Lower lobe of right lung (tissue), 2 donors: ENCODE measurements at places on chromosomes 13 and 19. TPM values are rescaled to one million over a fixed set of nuclear protein-coding genes. Genes with fewer than 3 reads are reported as not detected.

The VAV1 gene
- total RNA-seq: 36.2 TPM

The UPK1A gene
- total RNA-seq: not detected

The FFAR3 gene
- not detected for total RNA-seq

The KIR3DL3 gene
- not detected for total RNA-seq

DNA sequence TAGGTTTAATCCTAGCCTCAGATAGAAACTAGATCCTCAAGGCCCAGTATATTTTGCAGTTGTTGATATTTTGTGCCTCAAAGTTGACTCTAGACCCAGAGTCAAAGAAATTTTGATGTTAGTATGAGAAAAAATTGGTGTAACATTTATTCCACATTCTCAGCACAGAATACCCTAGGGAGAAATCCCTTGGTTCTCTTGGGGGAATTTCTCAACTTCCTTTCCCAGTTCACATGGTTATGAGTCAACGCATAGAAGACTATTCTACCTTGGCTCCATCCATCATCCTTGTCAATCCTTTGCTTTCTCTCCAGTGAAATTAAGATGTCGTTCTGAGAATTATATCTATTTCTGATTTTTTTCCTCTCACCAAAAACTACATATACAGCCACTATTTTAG, 145.3 kb downstream of the POSTN start:
- H3K36me3 ChIP-seq: no peaks in the 10 kb centered on the region
- H3K4me3 ChIP-seq: no peak overlapping the region
- DNase-seq: no peak
- H3K27ac ChIP-seq: no peak overlapping the region

DNA sequence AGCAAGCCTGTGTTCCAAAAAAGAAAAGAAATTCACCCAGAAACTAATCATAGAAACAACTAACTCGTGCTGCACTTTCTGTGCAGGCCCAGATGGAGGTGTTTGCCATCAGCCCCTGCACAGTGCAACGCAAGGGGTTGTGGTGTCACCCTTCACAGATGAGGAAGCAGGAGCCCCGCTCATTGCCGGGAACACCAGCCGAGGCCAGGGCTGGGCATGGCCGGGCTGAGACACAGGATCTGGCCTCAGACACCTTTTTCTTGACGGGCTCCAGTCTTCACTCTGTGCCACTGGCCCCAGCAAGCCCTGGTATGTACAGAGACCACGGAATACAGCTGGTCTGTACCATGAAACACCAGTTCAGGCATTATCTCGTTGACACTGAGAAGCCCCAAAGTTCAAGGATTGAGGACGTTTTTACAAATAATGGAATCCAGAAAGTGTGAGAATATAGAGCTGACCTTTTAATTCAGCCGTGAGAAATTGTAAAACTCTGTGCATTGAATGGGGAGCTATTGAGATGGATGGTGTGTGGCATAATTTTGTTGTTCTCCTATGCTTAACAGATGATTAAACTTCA, 43.2 kb downstream of the CUL4A start:
- no peaks in the 10 kb centered on the region for H3K27me3 ChIP-seq
- DNase-seq: no peak
- no peaks in the 10 kb centered on the region for H3K4me1 ChIP-seq
- peaks cover 100% of the 10 kb centered on the region for H3K36me3 ChIP-seq
- H3K4me3 ChIP-seq: no peak overlapping the region

DNA sequence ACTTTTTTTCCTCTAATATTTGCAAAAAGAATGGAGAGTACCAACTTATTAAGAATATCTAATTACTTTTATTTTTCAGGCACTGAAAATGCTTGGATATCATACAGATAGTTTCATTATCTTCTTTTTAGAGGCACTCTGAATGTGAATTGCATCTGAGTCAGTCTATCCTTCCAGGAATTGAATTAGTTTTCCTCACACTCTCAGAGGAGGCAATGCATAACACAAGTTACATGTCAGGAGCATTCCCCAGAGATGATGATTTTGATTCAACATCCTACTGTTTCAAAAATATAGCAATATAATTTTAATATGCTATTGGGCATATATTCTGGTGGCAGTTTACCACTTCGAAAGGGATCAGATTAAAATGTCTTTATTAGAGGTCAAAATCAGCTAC, 1315.4 kb downstream of the PCDH9 start:
- H3K4me1 ChIP-seq: no peaks in the 10 kb centered on the region
- H3K4me3 ChIP-seq: no peak overlapping the region
- H3K27ac ChIP-seq: no peak overlapping the region

DNA sequence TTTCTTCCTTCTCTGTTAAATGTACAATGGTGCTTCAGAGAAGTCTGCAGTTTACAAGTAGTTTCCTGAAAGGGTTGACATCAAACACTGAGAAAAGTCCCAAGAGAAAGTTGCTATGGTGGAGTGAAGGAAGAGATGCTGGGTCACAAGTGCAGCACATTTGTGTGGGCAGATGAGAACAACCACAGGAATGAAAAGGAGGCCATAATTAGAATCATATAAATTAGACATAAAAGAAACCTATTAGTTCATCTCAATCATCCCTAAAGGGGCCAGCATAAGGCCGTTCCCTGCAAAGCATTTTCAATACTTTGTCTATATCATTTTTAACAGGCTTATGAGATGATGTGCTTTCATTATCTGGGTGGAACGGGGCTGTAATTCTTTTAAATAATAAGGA, 359.2 kb downstream of the IRS2 start:
- H3K4me3 ChIP-seq: no peak overlapping the region
- H3K27ac ChIP-seq: no peak overlapping the region
- H3K36me3 ChIP-seq: no peaks in the 10 kb centered on the region
- no peak for DNase-seq
- no peaks in the 10 kb centered on the region for H3K4me1 ChIP-seq

DNA sequence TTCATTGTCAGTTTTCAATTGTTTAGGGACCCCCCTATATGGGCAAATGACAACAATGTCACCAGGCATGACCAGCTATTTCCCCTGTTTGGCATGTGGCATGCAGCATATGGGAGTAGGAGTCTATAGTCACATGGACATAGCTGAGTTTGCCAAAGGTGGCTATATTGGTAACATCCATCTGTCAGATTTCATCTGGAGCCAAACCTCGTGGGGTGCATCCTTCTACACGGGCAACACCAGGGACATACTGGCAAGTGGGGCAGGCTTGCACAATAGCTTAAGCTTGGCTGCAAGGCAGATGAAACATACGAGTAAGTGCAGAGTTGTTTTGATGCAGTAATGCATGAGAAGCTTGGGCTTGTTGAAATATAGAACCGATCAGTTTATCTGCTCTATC, 24.5 kb upstream of the ZNF816 start:
- H3K36me3 ChIP-seq: peaks cover 20% of the 10 kb centered on the region
- H3K27ac ChIP-seq: no peak overlapping the region
- no peak overlapping the region for H3K4me3 ChIP-seq
- DNase-seq: no peak
- peaks cover 9% of the 10 kb centered on the region for H3K4me1 ChIP-seq
- no peaks in the 10 kb centered on the region for H3K27me3 ChIP-seq

- H3K36me3 ChIP-seq: no peaks in the 10 kb centered on the region
- peaks cover 10% of the 10 kb centered on the region for H3K4me1 ChIP-seq
- no peak for DNase-seq
- peaks cover 24% of the 10 kb centered on the region for H3K27me3 ChIP-seq
- no peak overlapping the region for H3K4me3 ChIP-seq
- H3K27ac ChIP-seq: no peak overlapping the region
Observed at GRCh38 chr19:32040236-32040635, 305.2 kb upstream of the ZNF507 start.

- peaks cover 10% of the 10 kb centered on the region for H3K4me1 ChIP-seq
- peak overlapping the region; percentile 8 for H3K27ac ChIP-seq
- no peak for DNase-seq
- no peaks in the 10 kb centered on the region for H3K27me3 ChIP-seq
- no peaks in the 10 kb centered on the region for H3K36me3 ChIP-seq
Observed at GRCh38 chr13:22812793-22813192, 368.0 kb upstream of the SGCG start.

DNA sequence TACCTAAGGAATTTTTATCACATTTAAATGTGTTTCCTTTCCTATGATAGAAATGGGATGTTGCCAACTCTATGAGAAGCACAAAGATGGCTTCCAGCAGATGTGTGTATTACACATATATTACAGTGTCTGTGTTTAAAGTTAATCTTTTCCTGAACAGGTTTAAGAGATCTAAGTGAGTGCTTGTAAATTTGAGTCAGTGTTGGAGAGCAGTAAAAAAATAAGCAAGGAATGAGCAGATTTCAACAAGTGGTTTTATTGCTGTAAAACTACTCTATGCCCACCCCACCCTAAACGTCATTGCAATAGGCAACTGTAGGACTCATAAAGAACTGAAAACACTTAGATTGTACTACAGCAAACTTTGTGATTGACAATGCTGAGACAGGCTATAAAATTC, 248.7 kb downstream of the KLF5 start:
- H3K4me1 ChIP-seq: no peaks in the 10 kb centered on the region
- H3K4me3 ChIP-seq: no peak overlapping the region
- no peaks in the 10 kb centered on the region for H3K27me3 ChIP-seq
- DNase-seq: no peak

DNA sequence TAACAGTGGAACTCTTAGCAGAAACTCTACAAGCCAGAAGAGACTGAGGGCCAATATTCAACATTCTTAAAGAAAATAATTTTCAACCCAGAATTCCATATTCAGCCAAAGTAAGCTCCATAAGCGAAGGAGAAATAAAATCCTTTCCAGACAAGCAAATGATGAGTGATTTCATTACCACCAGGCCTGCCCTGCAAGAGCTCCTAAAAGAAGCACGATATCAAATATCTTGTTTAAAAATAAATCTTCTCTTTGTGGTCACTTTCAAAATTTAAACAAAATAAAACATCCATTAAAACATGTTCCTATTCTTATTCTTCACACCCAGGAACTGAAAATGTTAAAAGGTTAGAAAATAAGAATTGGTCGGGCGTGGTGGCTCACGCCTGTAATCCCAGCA, 13.7 kb downstream of the MICU2 start:
- H3K4me1 ChIP-seq: no peaks in the 10 kb centered on the region
- H3K4me3 ChIP-seq: no peak overlapping the region
- H3K27me3 ChIP-seq: no peaks in the 10 kb centered on the region
- DNase-seq: no peak

DNA sequence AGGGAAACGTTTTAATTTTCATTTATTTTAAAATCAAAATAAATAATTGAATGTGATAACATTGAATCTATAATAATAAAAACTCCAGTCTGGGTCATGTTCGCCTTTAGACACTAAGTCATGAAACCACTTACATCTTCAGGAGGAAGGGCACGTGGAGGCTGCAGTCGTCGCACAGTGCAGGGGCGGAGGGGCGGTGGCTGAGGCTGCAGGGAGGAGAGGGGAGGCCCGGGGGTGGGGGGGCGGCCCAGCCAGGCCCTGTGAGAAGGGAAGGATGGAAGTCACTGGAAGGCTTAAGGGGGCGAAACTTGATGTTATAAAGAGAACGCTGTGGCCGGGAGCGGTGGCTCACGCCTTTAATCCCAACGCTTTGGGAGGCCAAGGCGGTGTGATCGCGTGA, 14.9 kb upstream of the LATS2 start:
- peaks cover 26% of the 10 kb centered on the region for H3K4me1 ChIP-seq
- DNase-seq: no peak
- no peak overlapping the region for H3K27ac ChIP-seq
- no peaks in the 10 kb centered on the region for H3K36me3 ChIP-seq

DNA sequence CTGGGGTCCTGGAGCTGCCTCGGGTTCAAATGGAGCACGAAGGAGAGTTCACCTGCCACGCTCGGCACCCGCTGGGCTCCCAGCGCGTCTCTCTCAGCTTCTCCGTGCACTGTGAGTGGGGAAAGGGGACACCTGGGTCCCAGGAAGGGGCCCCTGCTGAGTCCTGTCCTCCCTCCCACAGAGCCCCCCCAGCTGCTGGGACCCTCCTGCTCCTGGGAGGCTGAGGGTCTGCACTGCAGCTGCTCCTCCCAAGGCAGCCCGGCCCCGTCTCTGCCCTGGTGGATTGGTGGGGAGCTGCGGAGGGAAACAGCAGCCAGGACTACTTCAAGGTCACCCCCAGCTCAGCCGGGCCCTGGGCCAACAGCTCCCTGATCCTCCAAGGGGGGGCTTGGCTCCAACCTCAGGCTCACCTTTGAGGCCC, 11.0 kb upstream of the SIGLEC11 start:
- H3K27me3 ChIP-seq: peaks cover 15% of the 10 kb centered on the region
- H3K4me3 ChIP-seq: no peak overlapping the region
- peaks cover 5% of the 10 kb centered on the region for H3K4me1 ChIP-seq
- H3K36me3 ChIP-seq: peaks cover 16% of the 10 kb centered on the region
- peak; percentile 35 for DNase-seq
